ENCODE measurements at places on chromosomes 13 and 19.
A peak's percentile ranks its signal among the peaks of the same experiment; 100 is the strongest.

DNA sequence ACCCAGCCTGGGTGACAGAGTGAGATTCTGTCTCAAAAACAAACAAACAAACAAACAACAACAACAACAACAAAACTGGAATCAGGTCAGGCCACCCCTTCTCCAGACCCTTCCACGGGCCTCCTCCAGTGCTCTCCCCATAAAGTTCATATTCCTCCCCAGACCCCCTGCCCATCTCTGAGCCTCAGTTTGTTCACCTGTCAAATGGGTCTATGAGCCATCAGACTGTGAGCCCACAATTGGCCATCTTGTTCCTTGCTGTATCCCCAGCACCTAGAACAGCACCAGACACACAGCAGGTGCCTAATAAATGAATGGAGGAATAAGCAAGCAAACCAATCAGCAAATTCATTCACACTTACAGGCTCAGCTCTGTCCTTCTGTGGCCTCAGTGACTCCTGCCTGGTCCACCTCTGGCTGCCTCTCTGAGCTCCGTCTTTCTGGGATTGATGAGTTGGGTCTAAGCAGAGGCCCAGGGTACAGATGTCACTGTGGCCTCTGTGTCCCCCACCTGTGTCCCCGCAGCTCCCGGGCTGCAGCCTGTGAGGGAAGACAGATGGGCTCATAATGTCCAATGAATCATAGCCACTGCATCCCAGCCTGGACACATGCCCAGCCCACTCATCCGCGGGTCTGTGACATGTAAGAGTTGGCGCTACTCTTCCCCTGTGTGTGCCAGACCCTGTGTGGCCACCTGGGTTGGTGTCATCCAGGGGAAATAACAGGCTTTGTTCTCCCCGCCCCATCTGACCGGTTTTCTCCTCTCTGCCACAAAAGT, 19.6 kb upstream of the PTPRS start:
- no peak for DNase-seq

DNA sequence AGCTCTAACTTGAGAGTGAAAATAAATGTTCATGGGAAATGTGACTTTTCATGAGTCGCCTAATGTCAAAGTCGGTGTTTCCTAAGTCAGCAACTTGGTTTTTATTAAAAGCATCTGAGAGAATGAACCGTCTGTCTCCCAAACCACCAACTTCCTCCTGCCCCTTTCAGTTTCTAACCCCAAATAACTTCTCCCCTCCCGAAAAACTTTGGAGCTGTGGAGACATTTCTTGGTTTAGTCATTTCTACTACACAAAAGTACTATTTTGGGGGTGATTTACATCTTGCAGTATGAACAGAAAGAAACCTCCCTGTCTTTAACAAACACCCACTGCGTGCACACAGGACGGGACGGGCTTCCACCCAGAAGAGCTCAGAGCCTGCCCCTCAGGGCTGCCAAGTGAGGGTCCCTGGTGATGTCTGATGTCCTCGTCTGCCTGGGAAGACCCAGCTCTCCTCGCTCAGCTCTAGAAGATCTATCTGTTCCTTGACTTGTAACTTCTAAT, 65.0 kb downstream of the RASA3 start:
- DNase-seq = peak; percentile 52

DNA sequence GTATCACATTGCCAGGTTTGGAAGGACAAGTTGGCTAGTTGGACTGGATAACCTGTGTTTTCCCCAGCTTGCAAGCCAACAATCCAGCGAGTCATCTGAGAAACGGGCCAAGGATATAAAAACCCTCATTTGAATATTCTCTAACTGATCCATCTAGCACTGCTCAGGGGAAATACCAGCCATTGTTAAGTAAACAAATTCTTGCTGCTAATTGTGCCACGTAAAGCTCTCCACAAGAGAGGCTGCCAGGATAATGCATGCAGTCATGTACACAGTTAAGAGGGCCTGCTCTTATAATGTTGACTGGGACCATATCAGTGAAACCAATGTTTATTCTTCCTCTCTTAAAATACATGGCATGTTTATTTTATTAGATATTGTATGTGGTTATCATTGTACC, 663.2 kb upstream of the SGCG start:
- no peak for DNase-seq

GRCh38 chr19:45824041-45824471, 8.9 kb upstream of the RSPH6A start:
- DNase-seq = no peak

DNA sequence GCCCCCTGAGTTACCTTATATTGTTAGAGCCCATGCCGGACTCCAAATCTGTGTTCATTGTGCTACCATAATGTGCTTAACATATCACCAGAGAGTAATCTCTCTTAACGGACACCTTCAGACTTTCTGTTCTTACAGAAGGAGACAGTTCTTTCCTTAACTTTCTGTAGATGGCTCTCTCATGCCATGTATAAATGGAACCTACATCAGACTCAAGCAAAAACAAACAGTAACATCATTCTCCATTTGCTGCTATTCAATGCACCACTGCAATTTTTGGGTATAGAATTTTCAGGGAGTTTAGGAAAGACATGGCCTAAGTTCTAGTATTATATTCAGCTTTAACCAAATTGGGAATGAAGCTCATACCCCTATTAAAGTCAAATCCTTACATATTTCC, 12.6 kb upstream of the UGGT2 start:
- DNase-seq = no peak

- DNase-seq = no peak
Observed at GRCh38 chr13:101691341-101691860, 238.9 kb downstream of the ITGBL1 start.

- DNase-seq = no peak
Observed at GRCh38 chr13:91630946-91631345, 232.5 kb downstream of the GPC5 start.

DNA sequence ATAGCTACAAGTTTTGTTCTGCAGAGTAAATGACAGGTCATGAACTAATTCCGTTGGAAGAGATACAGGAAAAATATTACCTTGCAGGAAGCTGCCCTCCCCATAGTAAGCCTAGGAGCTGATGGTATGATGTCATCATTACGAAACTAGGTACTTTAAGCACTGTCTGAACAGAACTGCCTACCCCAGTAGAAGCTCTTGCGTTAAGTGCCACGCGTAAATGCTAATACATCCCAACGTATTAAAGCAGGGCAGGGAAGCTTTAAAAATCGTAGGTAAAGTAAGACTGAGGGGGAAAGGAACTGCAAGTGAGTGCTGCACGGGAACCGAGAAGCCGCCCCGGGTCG, 572 bp downstream of the UGGT2 start:
- peak; percentile 50 for DNase-seq

- DNase-seq = no peak
Observed at GRCh38 chr13:47930649-47931165, 70.4 kb downstream of the SUCLA2 start.

GRCh38 chr19:45147835-45148676, 12.7 kb downstream of the NKPD1 start:
- no peak for DNase-seq

DNA sequence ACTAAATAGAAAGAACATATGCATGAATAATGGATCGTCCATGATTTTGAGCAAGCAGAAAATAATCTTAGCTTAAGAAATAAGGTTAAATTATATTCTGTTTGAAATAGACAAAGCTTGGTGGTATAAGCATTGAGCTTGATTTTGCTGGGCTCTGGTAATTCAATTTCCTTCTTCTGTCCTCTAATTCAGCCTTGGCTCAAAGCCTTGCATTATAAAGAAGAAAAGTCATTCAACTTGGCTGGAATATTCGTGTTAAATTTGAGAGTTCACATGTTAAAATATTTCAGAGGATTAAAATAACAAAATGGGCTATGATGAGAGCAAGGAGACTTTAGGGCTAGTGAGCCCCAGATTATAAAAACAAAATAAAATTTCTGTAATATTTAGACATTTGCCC, 415.4 kb upstream of the PCDH20 start:
- DNase-seq = no peak

- DNase-seq = no peak
Observed at GRCh38 chr13:35826626-35827254, 304.4 kb downstream of the DCLK1 start.

DNA sequence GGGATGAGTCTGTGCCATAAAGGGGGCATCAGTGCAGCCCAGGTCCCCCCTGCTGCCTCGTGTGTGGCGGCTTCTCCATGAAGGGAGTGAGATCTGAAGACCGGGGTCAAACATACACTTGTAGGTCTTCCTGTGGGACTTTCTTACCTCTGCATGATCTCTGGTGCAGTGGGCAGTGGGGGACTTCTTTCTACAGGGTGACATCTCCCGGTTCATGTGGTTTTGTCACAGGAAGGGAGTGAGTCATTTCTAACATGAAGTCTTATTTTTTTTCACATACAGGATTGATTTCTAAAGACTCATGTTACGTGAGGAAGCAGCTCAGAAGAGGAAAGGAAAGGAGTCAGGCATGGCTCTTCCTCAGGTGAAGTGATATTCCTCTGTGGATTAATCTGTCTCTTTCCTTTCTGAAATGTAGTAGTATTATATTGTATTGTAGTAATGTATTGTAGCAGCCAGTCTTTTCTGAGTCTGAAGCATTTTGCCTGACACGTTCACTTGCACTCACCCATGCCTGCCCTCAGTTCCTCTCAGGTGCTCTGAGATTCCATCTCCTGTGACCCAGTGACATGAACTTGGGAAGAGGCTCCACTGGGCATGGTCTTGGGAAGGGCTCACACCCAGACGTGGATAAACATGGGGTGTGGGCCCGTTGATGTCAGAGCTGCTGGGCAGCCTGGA, 15.7 kb downstream of the ZNF808 start:
- no peak for DNase-seq

DNA sequence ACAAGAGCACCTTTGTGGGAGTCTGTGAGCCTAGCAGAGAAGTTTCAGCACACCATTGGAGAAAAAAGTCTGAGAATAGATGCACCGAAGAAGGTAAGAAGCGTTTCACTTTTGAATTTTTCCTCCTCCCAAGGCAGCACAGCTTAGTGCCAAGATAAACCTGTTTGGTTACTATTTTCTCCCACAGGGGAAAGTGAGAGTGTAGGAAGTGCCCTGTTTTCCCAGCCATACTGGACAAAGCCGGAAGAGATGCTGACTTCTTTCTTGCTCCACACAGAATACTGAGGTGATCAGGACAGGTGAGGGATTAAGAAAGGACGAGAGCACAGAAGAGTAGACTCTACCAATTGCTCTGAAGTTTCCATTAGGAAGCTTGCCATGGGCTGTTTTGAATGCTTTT, 1011.0 kb upstream of the MIR17HG start:
- DNase-seq = no peak

DNA sequence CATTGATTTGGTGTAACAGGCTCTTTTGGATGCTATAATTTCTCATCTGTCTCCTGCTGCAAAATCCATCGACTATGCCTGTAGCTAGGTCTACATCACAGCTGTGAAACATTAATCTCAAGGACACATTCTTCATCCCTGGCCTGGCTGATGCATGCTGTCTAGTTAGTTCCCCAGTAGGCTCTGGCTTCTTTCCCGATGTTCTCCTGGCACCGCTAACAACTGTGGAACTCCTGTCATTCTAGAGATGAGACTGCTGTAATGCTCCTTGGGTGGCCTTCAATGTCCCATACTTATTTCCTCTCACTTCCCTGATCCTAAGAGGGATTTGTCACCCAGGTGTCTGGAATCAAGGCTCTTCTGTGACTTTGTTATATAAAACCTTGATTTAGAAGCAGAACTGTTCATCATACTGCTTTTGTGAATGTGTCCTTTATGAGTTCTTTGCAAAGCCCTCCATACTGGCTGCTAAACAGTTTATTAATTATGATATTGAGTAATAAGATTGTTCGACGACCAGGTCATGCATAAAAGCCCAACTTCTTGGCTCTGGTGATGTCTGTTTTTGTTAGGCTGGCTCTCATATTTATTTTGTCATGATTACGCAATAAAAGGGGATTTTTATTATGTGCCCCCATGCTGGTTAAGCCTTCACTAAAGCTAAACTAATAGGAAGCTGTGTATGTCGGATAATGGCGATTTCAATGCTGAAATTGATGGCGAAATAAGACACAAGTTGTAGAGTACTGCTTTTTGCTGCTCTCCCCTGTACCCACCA, 227.5 kb downstream of the DCT start:
- no peak for DNase-seq

DNA sequence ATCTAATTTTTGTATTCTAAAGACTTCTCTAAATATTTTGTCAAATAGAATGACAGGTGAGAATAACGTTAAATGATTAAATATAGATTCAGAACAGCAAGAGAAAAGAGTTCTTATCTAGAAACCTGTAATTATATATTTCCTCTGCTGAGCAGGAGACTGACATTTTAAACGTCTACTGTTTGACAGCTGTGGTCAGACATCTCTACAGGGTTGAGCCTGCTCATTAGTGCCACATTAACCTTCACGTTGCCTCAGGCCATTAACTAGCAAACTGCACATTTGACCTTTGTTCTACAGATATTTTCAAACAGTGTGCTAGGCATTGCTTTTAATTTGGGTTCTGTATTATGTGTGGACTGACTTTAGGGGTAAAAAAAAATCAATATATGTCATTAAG, 347.5 kb downstream of the GPC5 start:
- no peak for DNase-seq

DNA sequence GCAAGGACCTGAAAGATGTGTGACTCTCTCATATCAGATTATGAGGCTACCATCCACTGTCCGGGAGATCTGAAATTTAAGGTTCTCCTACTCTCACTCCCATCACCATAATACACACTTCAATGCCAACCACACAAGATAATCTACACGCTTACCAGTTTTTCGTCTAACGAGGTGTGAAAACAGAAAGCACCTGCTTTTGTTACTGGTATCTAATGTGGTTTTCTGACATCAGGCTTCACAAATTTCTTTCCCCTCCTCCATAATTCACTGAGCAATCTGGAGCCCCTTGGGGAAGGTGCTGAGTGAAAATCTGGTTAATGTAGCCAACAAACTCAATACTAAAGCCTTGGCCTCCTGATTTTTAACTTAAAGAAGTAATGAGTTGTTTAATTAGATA, 10.1 kb upstream of the LRCH1 start:
- no peak for DNase-seq

DNA sequence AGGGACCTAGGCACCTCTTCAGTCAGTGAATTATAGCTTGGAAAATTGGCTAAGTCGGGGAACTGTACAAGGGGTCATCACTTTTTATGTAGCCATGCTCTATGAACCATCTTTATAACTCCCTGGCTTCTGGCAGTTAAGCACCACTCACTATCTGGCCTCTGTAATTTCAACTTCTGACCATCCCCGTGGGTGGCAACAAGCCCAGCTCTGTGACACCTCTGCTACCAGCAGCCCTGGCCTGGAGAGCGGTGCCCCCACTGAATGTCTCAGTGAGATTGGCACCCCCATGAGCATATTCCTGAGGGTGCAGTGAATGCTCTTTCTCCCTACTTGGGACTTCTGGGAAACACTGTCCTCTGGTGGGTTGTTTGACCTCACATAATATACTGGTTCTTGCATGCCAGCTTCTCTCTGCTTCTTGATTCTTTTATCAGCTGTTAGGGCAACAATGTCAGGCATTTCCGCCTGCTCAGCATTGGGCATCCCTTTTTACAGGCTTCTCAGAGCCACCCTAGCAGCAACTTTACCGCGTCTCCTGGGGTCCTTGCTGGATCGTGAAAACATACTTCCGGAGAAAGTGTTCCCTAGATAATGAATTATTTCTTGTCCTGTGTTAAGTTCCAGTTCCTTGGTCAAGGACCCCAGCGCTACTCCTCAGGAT, 10.4 kb downstream of the KL start:
- DNase-seq = no peak

GRCh38 chr19:16581971-16582343, 9.7 kb upstream of the SLC35E1 start:
- DNase-seq = no peak

All from hepatic stellate cell (primary cell).